Cortex of kidney (tissue), 1 donor: ENCODE measurements at places on chromosomes 2 and 18.

- DNase-seq: no peak
These were observed 454.4 kb upstream of the ACVR2A start for GRCh38 chr2:147390475-147390874.

GRCh38 chr2:144659731-144660275 is 139.9 kb upstream of the ZEB2 start:
- no peak for DNase-seq

DNA sequence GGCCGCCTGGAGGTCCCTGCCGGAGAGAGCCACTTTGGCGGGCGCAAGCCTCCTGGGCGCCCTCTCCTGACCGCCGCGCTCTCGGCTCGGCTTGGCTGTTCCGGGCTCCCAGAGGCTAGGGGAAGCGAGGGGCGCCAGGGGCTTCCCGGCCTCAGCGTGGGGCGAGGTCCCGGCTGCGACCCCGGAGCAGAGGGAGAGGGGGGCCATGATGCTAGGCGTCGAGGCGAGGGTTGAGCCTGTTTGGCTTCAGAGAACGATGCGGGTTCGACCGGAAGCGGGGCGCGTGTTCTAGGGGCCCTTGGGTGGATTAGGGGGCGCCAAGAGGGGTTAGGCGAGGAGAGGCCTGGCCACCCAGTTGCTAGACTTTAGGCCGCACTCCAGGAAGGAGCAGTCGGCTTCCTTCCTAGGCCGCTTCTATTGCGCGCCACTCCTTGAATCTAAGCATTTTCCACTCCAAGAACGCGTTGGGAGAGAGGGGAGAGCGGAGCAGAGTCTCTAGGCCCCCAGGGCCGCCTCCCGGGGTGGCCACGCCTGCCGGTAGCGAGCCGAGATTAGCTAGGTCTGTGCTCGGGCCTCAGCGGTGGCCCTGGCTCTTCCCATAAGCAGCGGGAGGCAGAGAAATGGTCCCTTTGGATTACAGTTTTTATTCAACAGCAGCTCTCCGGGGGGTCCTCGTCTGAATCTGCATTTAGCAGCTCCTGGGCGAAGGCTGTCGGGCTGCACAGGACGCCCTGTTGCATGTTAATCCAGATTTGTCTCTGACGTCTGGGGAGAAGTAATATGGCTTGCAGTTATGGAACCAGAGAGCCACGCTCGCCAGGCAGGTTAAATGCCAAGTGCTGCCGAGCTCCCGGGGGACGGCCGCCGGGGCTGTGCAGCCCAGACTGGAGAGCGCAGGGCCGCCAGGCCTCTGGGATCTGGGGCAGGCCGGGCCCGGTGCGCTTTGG is 11.3 kb downstream of the MEIS1 start:
- DNase-seq: no peak

- no peak for DNase-seq
These were observed 132.2 kb downstream of the FMNL2 start for GRCh38 chr2:152466980-152467676.

DNA sequence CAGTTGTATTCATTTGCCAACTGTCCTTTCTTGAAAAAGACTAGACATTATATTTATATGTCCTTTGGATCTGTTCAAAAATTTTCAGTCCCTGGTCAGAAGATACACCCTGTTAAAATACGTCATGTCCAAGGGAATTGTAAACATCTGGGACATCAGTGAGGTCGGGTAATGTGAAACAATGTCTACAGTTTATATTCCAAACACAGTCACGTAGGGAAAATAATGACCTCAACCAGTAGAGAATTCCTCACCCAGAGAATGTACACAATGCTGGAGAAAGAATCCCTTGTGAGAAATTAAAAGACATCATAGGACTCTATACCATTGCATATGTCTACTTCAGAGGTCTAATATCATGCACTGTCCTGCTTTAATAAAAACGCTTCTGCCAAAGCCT is 888.0 kb upstream of the CHAC2 start:
- DNase-seq: no peak

DNA sequence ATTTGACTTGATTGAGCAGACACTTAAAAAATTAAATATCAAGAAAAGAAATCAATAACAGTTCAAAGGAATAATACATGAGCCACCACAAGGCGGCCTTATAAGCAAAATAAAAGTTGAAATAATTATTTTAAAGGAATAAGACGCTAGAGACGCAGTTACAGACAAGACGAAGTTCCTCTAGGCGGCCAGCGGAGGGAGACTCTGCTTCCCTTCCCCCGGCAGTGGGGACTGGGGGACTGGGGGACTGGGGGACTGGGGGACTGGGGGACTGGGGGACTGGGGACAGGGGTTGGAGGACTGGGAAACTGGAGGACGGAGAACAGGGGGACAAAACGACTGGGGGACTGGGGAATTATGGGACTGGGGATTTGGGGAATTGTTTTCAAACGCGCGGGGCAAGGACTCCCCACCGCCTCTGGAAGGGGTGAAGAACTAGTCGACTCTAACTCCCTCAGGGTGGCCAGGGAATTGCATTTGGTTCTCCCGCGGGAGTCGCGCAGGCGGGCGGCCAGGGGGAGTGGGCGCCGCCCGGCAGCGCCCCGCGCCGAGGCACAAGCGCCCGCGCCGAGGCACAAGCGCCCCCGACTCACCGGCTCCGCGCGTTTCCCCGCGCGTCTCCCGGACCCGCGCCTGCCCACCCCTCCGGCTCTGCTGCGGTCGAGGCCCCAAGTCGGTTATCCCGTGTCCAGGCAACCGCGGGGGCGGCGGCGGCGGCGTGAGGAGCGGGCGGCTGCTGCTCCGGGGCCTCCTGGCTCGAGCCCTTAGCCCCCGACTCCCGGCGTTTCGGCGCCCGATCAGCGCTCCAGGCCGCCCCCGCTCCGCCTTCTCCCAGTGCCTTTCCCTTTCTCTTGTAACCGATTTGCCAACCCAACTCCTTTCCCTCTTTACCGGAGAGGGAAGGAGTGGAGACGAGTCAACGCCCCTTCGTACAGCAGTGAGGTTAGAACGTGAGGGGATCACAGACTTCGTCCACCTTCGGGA is at the start of gene CCDC178:
Gene CCDC178 (minus strand): TSS at position 662 of the 984 bp plus-strand sequence. CDS start 28,633 bp downstream, outside the sequence.
- no peak for DNase-seq

GRCh38 chr2:151627353-151627752 is 106.9 kb downstream of the NEB start:
- DNase-seq: no peak
